ENCODE measurements at places on chromosomes 13 and 19.

- no peak for DNase-seq
These were observed 216 bp downstream of the SH2D3A start for GRCh38 chr19:6767081-6767356.

- DNase-seq = no peak
These were observed 34.0 kb downstream of the GARRE1 start for GRCh38 chr19:34288381-34288780.

DNA sequence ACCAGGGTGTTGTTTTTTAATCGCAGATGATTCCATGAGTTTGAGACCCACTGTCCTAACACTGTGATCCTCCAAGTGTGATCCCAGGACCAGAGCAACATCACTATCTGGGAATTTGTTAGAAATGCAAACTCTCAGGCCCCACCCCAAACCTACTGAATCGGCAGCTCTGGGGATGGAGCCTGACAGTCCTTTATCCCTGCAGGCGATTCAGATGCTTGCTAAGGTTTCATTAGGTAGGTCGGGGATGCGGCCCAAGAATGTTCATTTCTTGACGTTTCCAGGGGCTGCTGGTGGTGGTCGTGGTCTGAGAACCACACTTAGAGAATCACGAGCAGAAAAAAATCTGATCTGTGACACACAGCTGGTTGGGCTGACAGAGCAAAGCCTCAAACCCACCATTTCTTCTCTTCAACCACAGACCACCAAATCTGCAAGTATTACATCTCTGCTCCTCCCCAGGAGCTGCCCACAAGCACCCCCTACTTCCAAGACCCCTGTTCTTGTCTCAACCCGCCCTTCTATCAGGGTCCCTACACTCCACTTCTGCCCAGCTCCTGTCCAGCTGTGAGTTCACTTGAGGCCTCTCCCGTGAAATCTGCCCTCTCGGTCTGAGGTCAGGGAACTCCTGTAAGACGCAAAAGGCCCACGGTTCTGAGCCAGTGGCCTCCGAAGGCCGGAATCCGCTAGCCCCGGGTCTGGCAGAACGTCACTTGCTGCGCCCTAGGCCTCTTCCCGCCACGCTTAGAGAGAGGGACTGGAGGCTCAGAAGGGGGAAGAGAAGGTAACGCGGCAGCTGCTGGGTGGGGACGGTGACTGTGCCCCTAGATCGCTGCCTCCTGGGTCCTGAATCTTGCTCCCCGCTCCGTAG, 1.1 kb upstream of the FARP1 start:
- DNase-seq = no peak

- DNase-seq = no peak
These were observed 2.5 kb downstream of the MAP1S start for GRCh38 chr19:17721821-17722220.

DNA sequence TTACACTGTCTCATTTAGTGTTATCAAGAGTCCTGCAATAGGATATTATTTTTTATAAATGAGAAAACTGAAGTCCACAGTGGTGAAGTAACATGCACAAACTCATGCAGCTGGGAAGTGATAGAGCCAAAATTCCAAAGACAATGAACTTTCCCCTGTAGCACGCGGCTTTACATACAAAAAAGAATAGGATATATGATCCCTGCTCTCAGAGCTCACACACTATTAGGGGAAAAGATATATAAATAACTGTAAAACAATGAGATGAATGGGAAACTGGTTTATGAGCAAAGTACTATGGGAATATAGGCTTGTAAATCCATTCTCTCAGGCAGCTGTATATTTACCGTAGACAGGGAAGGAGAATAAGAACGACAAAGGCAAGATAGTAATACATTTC, 39.7 kb downstream of the THSD1 start:
- no peak for DNase-seq

- no peak for DNase-seq
These were observed 6.5 kb downstream of the SPART start for GRCh38 chr13:36339600-36340155.

GRCh38 chr19:4749870-4750590, 26.4 kb upstream of the DPP9 start:
- DNase-seq = no peak

DNA sequence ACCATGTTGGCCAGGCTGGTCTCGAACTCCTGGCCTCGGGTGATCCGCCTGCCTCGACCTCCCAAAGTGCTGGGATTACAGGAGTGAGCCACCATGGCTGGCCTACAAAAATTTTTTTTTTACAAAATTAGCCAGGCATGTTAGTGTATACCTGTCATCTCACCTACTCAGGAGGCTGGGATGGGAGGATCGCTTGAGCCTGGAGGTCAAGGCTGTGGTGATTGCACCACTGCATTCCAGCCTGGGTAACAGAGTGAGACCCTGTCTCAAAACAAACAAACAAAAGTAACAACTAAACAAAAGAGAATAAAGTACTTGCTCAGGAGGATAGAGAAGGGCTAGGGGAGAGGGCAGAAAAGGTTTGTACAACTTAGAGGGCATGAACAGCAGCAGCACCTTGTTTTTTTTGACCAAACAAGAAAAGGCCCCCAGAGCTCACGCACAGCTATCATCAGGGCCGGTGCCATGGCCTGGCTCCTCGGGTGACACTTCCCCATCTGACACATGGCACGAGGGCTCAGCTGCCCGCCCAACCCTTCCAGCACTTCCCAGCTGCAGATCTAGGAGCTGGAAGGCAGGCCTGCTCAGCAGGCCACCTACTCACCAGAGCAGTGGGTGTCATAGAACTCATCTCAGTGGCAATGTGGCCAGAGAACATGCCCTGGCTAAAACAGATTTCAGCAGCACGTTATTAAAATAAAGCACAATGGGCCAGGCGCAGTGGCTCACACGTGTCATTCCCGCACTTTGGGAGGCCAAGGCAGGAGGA, 8.6 kb upstream of the SLC7A9 start:
- DNase-seq = no peak

DNA sequence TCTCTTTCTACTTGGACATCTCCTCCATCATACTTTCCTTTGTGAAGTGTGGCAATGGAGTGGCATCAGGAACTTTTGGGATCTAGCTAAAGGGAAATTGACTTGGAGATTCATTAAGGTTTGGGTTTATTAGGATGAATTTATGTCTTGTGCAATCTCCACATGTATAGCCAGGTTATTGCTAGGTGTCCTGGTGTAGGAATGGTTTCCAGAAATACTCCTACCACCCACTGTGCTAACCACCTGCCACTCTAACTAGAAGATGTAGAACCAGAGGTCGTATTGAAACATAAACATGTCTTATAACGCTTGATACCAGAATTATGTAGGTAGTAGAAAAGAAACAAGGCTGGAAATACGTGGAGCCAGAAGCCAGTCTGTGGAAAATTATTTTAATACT, 38.1 kb upstream of the MED4 start:
- no peak for DNase-seq

GRCh38 chr19:4380254-4380727, 20.1 kb downstream of the SH3GL1 start:
- no peak for DNase-seq

DNA sequence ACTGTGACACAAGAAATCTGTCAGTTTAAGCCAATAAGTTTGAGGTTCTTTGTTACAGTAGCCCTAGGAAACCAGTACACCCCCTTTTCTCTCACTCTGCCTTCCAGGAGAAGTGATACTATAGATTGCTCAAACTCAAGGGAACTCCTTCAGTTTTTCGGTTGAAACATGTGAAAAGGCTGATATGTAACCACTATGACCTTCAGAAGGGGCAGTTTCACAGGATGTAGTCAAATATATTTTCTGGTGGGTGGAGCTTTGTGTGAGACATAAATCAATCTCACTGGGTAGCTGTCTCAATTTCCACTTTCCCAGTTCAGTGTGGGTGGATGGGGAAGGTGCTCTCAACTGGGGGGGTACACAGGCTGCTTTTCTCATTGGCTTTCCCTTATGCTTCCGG, 41.7 kb downstream of the HTR2A start:
- DNase-seq = no peak

GRCh38 chr13:87302931-87303330, 368.2 kb upstream of the SLITRK5 start:
- no peak for DNase-seq

GRCh38 chr13:75175575-75175974, 306.4 kb downstream of the TBC1D4 start:
- no peak for DNase-seq

DNA sequence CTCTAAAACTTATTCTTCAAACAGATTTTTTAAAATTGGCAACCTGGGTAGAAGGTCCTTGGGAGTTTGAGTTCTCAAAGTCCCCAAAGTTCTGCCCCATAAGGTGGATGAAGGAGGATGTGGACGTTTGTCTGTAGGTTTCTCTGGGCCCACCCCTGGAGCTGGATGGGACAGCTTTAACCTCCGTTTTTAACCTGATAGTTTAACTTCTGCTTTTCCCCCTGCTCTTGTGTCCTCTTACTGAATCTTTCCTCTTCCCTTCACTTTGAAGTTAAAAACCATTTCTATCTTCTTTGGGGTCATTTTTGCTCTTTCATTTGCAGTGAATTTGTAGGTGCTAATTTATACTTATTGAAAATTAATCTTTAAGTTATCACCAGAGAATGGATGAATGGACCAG, 79.1 kb downstream of the ESD start:
- DNase-seq = no peak

DNA sequence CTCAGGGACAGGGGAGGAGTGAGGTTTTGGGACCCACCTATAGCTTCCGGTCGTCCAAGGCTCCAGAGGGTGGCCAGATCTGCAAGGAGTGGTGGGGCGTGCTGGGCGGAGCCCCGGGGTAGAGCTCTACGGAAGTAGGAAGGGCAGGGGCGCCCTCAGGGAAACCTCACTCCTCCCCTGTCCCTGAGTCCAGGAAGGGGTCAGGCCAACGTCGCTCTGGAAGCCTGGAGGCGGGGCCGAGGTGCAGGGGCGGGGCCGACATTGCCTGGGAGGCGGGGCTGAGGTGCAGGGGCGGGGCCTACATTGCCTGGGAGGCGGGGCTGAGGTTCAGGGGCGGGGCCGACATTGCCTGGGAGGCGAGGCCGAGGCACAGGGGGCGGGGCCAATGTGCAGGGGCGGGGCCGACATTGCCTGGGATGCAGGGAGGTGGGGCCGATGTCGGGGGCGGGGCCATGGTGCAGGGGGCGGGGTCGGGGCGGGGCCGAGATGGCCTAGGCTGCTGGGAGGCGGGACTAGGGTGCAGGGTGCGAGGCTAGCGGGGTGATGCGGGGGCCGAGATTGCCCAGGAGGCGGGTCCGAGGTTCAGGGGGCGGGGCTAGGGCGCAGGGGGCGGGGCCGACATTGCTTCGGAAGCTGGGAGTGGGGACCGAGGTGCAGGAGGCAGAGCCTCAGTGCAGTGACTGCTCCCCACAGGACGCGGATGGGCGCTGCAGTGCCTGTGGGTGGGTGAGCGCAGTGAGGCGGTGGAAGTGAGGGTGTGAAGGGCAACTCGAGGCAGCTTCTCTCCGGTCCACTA, 4.9 kb upstream of the PALM start:
- no peak for DNase-seq

GRCh38 chr19:12723381-12723640, 421 bp downstream of the TNPO2 start:
- no peak for DNase-seq

DNA sequence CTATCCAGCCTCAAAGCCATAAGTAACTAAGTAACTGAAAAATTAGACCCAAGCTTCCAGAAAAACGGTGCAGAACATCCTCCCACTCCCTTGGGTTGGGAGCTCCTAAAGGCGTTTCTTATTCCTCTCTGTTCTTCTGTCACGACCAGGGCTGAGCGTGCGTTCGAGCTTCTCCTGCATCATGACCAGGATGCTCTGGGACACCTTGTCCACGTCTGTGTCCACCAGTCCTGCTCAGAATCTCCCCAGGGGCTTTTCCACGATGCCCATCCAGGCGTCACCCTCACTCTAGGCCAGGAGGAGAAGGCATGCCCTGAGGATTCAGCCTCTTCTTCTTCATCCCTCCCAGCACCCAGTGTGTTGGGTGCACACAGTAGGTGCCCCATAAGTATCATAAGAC, 37.8 kb upstream of the GAS6 start:
- DNase-seq = no peak

DNA sequence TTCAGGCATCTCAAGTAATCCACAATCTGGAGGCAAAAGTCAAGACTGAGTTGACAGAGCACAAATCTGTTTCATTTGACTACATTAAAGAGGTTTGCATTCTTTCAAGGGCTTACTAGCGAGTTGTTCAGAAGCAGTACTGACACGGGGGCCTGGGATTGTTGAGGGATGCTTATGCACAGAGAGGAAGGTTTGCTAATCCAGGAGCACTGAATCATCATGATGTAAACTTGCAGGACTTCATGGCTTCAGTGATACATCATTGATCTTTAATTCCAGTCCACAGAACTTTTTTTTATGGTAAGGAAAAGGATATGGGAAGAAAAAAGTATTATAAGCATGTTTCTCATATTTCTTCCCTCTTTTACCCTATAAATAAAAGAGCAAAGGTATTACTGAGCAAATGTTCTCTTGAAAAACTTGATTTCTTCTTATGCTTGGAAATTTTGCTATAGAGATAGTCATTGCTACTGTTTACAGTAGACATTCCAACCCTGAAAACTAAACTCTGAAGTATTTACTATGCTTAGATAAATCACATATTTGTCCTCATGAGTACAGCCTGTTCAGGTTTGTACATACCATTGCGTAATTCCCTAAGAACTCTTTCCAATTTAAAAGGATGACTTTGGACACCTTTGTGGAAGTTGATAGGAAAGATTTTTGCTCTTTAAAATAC, 65.8 kb upstream of the KPNA3 start:
- DNase-seq = peak; percentile 80

- DNase-seq = peak; percentile 67
These were observed 17.2 kb downstream of the RASA3 start for GRCh38 chr13:114115191-114115671.

DNA sequence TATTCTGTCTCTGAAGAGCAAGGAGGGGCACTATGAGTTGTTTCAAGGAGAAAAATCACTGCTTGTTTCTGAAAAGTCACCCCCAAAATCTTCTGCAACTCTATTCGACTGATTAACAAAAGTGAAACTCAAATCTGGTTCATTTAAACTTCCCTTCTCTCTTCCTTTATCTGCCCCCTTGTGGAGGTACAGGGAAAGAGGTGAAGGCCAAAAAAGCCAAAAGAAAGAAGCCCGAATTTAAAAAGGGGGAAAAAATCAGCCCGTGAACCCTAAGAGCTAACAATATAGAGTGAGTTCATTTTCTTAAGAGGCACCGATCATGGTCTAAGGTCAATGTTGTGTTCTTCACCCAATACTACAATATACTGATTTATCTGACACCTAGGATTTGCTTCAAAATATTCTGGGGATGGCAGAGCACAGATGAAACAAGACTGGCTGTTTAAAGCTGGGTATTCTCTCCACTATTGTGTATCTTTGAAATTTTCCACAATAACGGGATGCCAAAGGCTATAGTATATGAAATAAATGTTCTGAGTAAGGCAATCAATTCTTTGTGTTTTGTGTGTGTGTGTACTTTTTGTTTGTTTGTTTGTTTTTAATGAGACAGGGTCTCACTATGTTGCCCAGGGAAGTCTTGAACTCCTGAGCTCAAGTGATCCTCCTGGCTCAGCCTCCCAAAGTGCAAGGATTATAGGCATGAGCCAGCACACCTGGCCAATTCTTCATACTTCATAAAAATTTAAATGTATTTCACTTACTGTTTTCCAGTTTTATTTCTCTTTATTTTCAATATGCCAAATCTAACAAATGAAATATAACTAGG, 55.0 kb upstream of the EEF1AKMT1 start:
- no peak for DNase-seq

- DNase-seq = no peak
These were observed 125.1 kb downstream of the SIPA1L3 start for GRCh38 chr19:38032151-38032550.

GRCh38 chr19:35207391-35207871, 21.1 kb downstream of the FAM187B start:
- no peak for DNase-seq

GRCh38 chr13:59696271-59696670, 467.5 kb downstream of the DIAPH3 start:
- DNase-seq = no peak

All from HS-5 (cell line).